ENCODE measurements at places on chromosomes 3 and 15. TPM values are rescaled to one million over a fixed set of nuclear protein-coding genes. Genes with fewer than 3 reads are reported as not detected.

The GRIP2 gene
- 0.34 TPM for total RNA-seq

GRCh38 chr3:113243846-113244245, 32.5 kb downstream of the BOC start:
- DNase-seq, result no peak

- DNase-seq, result no peak
Measured at GRCh38 chr3:63578858-63579257, 73.6 kb upstream of the SNTN start.

The RTP4 gene
- not detected for total RNA-seq

DNA sequence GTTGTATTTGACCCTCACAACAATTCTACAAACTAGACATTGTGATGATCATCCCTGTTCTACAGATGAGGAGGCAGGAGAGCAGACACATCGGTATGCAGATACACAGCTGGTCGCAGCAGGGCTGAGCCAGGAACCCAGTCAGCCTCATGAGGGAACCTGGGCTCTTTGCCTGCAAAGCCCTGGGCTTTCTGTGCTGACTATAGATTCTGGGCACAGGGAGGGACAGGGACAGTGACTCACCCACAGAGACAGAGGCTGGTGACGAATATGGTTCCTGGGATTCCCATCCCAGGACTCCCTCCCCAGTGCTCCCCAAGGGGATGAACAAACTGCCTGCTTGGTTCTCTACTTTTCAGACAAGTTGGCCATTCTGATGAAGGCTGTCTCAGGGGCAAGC, 3.8 kb upstream of the CAMP start:
- no peak for DNase-seq

DNA sequence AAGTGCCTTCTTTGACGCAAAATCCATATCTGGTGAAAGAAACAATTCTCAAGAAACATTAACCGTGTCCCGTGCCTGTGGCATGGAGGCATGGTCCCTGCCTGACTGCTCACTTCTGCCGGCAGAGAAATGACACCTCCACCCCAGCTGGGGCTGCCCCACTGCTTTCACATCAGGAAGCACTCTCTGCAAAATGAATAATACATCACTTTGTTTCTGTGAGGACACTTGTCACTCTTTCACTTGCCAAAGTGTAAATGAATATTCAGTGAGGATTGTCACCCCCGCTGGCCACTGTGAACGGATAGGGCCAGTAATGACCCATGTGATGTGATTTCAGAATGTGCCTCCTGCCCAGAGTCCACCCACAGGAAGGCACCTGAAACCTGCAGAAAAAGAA, 31.1 kb upstream of the SLC24A5 start:
- DNase-seq, result no peak

GRCh38 chr3:42367903-42368302, 42.5 kb downstream of the LYZL4 start:
- no peak for DNase-seq
